ENCODE measurements at places on chromosomes 7 and 10.

DNA sequence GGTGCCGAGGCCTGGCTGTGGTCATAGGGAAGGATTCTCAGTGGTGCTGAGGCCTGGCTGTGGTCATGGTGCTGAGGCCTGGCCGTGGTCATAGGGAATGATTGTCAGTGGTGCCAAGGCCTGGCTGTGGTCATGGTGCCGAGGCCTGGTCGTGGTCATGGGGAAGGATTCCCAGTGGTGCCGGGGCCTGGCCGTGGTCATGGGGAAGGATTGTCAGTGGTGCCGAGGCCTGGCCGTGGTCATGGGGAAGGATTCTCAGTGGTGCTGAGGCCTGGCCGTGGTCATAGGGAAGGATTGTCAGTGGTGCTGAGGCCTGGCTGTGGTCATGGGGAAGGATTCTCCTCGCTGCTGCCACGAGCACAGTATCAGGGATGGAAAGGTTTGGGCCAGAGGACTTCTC is 327.3 kb downstream of the ADARB2 start:
- no peak for DNase-seq

DNA sequence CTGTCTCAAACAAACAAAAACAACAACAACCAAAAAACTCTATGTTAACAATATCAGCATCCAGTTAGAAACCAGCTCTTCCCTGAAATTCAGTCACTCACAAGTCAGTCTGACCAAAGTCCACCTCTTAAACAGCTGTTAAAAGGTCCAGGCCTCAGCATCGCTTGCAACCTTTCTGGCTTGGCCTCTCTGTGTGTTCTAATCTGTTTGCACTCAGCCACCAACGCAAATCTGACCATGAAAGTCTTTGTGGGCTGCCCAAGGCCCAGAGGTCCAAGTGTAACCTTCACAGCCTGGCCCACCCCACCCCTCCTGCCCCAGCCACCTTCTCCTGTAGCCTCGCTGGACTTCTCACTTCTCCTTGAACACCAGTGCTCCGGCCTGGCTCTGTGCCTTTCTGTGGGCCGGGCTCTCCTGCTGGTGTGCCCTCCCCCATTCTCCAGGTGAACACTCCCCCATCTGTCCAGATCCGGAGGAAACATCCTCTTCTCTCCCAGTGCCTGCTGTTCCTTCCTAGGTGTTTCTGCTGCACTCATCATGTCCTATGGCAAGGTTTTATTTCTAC is 72.2 kb upstream of the EFCAB10 start:
- no peak for DNase-seq

GRCh38 chr10:98403812-98404504 is 11.0 kb downstream of the PYROXD2 start:
- DNase-seq = no peak

DNA sequence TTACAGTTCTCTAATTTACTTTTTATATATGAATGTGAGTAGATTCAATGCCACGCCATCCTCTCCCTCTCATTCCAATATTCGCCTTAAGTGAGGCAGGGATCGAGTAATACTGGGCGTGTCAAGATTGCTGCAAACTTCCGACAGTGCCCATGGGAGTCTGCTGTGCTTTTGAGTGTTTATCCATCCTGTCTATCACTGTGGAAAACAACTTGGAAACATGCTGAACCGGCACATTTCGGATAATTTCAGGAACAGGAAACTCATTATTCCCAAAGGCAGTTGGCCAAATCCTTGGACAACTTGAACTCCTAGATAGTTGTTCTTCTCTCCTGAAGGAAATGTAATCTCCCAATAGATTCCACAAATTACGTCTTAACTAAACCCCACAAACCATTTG is 28.5 kb downstream of the PIP4K2A start:
- DNase-seq = no peak

DNA sequence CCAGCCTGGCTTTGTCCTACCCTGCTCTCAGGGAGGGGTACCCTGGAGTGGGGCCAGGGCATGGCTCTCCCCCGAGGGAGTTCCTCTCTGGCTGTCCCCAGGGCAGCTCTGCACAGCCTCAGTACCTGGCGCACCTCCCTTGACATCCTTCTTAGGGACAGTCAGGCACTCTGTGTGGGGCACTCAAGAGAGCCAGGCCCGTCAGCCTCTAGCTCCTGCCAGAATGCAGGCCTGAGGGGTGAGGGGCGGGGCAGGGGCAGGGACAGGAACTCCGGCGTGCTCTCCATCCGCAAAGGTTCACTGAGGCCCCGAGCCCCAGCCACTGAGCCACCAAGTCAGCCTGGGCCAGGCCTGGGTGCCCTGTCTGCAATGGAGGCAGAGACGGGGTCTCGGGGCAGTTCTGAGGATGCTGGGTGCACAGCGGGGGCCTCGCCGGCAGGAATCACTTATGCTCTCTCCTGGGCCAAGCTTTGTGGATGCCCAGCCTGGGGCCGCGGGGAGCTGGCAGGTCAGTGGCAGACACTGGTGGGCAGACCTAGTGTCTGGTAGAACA is 10.1 kb downstream of the LIMK1 start:
- peak; percentile 12 for DNase-seq

DNA sequence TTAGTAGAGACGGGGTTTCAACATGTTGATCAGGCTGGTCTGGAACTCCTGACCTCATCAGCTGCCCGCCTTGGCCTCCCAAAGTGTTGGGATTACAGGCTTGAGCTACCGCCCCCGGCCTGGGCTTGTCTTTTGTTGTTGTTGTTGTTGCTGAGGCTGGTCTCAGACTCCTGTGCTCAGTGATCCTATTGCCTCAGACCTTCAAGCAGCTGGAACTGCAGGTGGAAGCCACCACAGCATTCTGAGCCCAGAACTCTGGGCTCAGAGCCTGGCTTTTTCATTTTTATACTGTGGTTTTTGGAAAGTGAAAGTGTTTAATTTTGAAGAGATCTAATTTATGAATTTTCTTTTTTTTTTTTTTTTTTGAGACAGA is 16.2 kb upstream of the DNAJB6 start:
- DNase-seq = no peak

GRCh38 chr7:125775317-125775716 is 845.7 kb upstream of the POT1 start:
- DNase-seq = no peak

DNA sequence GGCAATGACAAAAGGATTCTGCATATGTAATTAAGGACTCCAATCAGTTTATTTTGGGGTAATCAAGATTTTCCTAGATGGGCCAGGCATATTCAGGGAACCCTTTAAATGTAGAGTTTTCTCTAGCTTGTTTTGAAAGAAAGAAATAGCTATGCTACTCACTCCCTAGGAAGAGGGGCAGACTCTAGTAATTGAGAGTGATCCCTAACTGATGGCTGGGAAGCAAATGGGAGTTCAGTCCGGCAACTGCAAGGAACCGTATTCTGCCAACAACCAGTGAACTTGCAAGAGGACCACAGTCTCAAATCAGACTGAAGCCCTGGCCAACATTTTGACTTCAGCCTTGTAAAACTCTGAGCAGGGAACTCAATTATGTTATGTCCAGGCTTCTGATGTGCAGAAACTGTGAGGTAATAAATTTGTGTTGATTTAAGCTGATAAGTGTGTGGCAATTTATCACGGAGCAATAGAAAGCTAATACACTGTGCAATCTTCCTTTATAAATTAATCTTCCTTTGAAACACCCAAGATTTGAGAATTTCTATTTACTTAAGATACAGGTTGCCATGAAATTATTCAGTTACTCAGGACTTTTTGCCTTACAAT is 14.0 kb downstream of the AOAH start:
- DNase-seq = no peak

GRCh38 chr7:131370523-131370968 is 42.9 kb downstream of the MKLN1 start:
- no peak for DNase-seq

GRCh38 chr7:2709553-2710285 is 21.7 kb downstream of the AMZ1 start:
- peak; percentile 66 for DNase-seq

DNA sequence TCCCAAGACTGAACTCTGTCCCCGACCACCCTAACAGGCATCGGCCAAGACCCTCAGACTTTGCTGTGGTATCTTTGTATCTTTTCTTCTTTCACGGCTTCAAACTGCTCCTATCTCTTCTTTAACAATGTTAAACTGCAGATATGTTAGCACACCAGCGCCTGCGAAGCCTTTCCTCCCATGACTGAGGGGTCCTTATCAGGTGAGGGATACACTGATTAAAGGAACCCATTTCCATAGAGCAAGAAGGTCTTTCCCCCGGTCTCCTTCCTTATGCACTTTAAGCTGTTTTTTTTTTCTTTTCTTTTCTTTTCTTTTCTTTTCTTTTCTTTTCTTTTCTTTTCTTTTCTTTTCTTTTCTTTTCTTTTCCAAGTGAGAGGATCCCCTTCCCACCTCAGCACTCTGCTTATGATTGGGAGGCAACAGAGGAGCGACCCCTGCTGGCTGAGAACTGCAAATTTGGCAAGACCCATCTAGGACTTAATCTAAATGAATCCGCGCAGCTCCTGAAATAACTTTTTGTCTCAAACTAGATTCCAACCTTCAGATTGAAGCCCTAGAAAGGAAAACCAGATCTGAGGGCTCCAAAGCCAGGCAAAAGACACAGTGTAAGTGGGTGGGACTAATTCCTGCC is 109.9 kb downstream of the ITGB8 start:
- DNase-seq = no peak

GRCh38 chr7:24313777-24314176 is 29.8 kb downstream of the NPY start:
- DNase-seq = no peak

DNA sequence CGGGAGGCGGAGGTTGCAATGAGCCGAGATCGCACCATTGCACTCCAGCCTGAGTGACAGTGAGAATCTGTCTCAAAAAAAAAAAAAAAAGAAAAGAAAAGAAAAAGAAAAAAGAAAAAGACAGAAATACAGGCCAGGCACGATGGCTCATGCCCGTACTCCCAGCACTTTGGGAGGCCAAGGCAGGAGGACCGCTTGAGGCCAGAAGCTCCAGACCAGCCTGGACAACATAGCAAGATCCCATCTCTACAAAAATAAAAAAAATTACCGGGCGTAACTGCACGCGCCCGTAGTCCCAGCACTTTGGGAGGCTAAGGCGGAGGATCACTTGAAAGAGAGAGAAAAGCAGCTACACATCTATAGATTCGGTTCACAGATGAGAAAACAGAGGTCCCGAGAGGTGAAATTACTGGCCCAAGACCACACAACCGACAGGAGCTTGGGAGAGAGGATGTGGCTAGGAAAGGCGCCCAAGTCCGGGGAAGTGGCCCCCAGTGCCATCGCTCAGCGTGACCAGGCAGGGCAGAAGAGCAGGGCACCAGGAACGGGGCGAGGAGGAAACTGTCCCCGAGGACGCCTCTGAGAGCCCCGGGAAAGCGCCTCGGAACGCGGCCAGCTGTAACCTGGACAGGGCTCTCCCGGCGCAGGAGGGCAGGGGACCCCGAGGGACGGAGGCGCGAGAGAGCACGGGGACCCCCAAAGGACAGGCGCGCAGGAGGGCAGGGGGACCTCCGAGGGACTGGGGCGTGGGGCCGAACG is 612 bp downstream of the SNX8 start:
- DNase-seq = no peak

- DNase-seq = no peak
Measured at GRCh38 chr10:52877451-52877850, 104.9 kb upstream of the MBL2 start.

DNA sequence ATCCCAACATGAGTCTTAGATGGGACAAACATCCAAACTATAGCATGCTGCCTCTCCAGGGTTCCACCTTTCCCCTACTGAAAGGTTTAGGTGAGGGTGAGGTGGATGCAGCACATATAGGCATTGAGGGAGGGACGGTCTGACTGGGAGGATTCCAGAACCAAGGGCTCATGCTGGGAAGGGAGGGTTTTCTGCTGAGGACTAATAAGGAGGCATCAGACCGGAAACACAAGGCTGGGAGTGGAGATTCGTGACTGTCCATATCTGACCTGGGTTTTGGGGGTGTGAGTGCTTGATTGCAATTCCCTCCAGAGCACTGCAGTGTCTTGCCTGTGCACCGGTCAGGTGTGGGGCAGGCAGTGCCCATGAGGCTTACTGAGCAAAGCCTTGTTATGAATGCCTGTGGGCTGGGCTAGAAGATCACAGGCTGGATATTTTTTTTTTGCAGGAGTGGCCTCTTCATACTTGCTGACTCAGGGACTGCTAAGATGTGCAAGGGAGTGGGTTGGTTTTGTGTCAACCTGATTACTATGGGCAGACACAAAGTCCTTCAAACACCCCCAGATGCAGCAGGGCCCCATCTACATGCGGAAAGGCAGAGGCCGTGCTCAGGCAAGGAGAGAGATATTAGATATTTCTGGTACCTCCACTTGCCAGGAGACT is 26.7 kb downstream of the DMBT1 start:
- DNase-seq = no peak

DNA sequence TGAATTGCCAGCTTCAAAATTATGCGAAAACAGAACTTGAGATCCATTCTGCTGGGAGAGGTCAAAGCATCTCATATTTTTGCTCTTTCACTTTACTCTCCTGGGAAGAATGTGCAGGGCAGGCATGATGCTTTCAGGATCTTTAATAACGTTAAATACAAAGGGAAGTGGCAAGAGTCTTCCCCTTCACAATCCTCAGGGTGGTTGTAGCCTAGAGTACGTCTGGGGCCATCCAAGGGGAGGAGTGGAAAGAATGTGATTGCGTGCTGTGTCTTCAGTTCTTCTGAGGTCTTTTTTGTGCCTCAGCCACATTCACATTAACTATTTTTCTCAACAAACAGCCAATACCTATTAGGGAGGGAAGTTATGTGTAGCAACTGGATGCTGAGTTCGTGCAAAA is 207.3 kb downstream of the HGF start:
- no peak for DNase-seq

GRCh38 chr7:78218876-78219275 is 420.3 kb downstream of the PHTF2 start:
- DNase-seq = no peak

GRCh38 chr10:38070501-38070900 is 23.6 kb upstream of the ZNF37A start:
- no peak for DNase-seq

DNA sequence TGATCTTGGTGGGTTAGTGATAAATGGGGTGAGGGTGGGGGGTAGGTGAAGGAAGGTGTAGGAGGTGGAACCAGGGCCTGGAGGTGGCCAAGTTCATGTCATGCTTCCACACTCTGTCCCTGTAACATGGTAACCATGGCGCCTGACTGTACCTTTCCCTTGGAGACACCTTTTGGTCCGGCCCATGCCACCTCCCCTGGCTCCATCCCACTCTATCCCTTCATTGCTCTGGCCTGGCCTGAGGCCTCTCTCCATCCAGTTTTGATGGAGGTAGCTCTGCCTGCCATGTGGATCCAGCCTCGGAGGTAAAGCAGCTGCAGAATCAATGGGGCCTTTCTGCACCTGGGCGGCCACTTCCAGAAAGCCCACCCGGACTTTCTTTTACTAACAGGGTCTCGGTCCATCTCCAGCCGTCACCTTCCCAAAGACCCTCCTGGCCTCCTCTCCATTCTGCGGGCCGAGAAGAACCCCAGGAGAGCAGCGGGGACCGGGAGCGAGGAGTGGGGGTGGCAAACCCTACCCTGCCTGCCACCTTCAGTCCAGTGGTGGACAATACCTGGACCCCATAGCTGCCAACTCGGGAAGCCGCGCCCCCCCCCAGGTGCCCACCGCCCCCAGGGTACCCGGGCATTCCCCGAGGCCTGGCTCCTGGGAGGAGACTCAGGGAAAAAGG is 504 bp upstream of the TRRAP start:
- DNase-seq = no peak

- no peak for DNase-seq
Measured at GRCh38 chr7:115447495-115447894, 525.6 kb downstream of the MDFIC start.
